ENCODE measurements at places on chromosomes 6 and 20.

DNA sequence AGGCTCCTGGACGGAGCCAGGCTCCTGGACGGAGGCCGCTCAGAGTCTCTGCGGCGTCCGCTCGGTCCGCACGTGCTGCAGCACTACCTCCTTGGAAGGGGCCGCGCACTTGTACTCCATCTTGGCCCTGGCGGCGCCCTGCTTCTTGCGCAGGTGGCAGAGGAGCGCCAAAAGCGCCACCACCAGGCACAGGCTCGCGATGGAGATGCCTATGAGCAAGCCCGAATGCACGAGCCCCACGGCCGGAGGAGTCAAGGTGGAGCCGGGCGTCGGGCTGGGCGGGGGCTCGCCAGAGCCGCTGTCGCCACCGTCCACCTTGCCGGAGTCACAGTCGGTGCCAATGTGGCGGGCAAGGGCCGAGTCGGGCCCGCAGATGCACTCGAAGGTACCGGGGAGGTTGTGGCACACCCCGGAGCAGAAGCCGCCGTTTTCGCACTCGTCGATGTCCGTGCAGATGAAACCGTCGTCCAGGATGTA lies 1.7 kb downstream of the THBD start:
- no peak for DNase-seq

DNA sequence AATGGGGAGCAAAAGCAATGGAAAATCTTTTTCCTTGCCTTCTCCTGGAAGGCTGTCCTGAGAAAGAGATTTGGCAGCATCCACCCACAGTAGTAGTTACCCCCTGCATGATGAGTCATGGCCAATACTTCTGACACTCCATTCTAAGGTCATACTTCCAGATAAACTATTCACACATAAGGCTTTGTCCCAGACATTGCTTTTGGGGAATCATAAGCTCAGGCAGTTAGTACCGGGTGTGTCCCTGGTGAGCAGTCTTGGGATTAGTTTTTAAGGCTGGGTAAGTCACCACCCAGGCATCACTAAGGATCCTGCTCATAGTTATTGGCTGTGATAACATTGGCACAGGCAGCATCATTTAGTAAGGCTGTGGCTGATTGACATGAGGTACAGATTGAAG lies 160.6 kb upstream of the GGTLC1 start:
- no peak for DNase-seq

DNA sequence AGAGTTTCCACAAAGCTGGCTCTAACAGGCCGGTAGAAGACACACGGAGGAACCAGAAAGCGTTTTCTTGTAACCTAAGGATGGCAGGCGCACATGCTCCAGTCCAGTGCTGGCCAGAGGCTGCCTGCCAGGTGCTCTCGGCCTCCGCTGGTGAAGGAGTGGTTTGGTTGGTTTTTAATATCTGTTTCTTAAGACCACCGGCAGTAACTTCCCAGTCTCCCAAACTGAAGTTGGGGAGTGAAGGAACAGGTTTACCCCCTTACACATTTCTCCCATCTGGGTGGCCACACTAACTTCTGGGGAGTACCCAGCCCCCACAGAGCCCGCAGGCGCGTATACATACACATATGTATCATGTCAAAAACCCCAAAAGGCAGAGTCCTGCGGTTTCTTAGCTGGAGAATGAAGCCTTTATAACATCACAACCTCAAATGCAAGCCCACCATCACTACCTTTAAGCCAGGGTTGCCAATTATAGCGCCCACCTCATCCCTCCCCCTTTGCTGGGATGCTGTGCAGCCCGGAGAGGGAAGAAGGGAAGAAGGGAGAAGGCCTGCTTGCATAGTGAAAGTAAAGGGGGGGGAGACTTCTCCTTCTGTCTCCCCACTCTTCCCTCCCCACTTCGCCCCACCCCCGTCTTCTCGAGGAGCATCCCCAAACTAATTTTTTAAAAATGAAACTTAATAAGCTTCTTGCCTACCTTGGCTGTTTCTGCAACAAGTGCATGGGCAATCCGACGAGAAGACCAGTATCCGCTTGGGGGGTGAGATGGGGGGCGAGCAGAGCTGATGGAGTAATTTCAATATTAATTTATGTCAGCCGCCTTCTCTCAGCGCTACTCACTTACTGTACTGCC lies 1.0 kb downstream of the TRERF1 start:
- peak; percentile 25 for DNase-seq

GRCh38 chr20:62603907-62604785 lies 38.2 kb upstream of the SLCO4A1 start:
- DNase-seq, result no peak

- no peak for DNase-seq
Measured at GRCh38 chr6:149218471-149218870, 99.0 kb upstream of the TAB2 start.

DNA sequence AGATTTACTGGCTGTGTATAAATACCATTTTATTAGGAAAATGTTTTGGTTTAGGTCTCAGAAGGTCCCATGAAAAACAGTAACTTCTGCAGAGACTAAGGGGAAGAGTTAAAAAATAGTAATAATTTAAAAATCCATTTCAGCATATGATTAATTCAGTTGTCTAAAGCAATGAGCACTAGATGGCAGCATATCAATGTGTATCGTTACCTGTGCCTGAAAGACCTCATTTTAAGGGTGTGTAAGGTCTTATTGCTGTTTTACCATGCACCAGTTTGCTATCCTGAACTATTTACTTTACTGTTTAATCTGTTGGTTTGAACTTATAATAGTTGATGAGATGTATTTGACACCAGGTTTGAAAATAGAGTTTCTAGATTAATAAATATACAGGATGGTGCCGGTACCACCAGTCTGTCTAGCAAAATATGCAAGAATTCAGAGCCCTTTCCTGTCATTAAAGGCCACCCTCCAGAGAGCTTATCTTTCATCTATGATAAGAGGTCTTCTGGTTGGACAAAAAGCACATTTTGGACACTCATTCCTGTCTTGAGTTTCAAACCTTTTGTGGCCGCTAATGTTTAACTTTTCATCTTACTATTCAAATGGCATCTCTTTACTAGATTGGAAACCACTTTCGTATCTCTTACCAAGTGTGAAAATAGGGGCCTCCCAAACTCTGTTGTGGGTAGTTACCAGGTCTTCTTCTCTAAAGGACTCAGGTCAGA lies 8.9 kb upstream of the AHI1 start:
- DNase-seq, result no peak

- DNase-seq, result no peak
Measured at GRCh38 chr6:147381712-147382111, 126.8 kb upstream of the SAMD5 start.

- peak; percentile 66 for DNase-seq
Measured at GRCh38 chr6:45801471-45802289, 214.0 kb downstream of the CLIC5 start.

DNA sequence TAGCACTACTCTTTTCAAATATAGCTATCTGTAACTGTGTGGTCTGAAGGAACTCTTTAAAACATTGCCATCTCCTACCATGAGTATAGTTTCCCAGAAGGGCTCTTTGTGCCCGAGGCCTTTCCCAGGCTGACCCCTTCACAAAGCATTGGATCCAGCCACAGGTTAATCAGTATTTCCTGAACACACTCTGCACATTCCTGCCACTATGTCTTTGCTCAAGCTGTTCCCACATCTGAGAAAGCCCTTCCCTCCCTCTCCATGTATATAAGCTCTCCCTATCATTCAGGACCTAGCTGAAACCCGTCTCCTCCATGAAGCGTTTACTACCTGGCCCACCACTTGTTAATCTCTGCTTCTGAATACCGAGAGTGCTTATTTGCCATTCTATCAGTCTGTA lies 47.8 kb upstream of the PKHD1 start:
- DNase-seq, result no peak

DNA sequence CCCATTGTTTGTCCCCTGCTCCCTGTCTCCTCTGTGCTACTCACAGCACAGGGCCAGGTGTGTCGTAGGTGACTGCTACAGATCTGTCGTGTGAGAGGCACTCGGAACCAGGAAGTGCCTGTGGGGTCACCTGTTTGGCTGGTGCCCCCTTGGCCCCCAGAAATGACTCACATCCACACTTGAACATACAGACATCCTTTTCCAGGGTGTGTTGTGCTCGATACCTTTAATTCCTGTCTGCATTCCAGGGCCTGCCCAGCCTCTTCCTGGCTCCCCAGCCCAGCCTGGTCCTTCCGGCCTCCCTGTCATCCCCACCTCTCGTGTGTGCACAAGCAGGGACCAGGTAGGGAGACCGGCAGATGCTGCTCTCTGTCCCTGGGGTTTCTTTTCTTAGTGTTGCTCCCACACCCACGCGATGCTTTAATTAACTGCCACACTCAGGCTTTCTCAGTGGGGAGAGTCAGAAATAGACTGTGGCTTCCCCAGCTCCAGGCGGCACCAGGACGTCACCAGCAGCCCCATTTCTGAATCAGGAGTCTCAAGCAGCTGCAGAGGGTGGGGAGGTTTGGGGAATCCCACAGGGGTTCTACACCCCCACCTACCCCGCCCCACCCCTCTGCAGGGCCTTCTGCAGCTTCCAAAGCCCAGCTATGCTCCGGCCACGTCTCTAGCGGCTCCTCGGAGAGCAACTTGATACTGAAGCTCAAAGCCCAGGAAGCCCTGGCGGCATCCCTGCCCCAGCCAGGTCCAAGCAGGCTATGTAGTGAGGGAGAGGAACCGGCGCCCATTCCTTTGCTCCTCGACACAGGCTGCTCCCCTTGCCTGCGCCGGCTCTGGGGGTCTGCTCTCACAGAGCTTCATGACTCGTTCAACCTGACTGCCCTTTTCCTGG lies 102.2 kb downstream of the SYCP2 start:
- no peak for DNase-seq

DNA sequence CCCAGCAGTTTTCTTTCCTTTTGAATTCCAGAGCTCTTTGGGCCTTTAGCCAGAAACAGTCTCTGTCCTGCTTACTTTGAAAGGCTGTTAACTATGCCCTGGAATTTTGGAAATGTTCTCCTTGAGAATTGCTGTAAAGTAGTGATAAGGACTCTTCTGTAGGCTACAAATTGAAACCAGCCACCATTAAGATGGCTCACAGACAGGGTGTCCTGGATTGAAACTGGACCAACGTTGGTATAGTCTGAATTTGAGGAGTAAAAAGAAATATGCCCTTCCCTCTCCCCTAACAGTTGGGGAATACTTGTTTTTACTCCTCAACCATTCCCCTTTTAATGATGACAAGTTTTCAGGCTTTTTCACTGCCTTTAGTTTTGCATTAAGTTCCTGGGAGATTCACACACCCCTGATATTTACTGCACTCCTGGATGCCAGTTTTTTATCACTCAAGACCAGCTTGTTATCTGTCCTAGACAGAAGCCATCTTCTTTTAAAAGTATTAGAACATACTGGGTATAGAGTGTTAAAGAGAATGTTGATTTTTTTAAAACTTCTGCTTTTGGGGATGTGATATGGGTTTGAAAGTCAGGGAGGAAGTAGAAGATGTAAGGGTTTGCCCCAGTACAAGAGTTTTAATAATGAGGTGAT lies 21.9 kb downstream of the TOP1 start:
- DNase-seq, result no peak

- DNase-seq, result no peak
Measured at GRCh38 chr20:19915111-19915798, 101.9 kb upstream of the NAA20 start.

- no peak for DNase-seq
Measured at GRCh38 chr6:41576667-41577066, 30.5 kb downstream of the FOXP4 start.

- no peak for DNase-seq
Measured at GRCh38 chr6:105757512-105758200, 328.5 kb upstream of the PRDM1 start.

GRCh38 chr6:142378138-142378875 lies 76.5 kb downstream of the ADGRG6 start:
- no peak for DNase-seq
